ENCODE measurements at places on chromosomes 7 and 10. TPM values are rescaled to one million over a fixed set of nuclear protein-coding genes. Genes with fewer than 3 reads are reported as not detected.
A peak's percentile ranks its signal among the peaks of the same experiment; 100 is the strongest.

GFRA1 gene
- total RNA-seq = 41.5 TPM

DNA sequence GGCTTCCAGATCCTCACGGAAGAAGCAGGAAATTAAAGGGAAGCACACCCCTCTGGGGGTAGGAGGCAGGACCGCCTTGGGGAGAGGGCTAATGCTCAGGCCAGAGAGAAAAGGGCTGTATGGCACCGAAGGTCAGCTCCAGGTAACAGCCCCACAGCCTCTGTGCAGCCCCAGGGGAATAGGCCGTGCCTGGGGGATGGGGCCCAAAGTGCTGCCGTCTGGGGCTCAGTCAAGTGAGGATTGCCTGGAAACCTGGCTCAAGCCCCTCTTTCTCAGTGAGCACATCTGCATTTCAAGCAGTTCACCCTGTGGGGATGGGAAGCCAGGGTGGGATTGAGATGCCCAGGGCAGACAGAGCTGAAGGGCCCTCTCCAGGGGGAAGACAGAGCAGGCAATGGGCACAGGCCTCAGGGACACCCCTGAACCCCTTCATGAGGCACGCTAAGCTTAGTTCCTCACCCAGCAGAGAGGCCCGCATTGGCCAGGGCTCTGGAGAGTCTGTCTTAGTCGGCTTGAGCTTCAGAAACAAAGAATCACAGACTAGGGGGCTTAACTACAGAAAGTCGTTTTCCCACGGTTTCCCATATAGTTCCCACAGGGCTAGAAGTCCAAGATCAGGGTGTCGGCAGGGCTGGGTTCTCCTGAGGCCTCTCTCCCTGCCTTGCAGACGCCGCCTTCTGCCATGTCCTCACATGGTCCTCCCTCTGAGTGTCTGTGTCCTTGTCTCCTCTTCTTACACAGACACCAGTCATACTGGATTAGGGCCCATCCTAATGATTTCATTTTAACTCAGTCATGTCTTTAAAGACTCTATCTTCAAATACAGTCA is 118.2 kb downstream of the PTPN20 start:
- no peak for DNase-seq

TMEM178B gene
- 0.62 TPM for total RNA-seq

- DNase-seq = peak; percentile 71
Observed at GRCh38 chr10:11685787-11686218, 56.4 kb upstream of the ECHDC3 start.

GRCh38 chr7:91431601-91432000 is 167.4 kb downstream of the FZD1 start:
- DNase-seq = no peak

VWA2 gene
- 0.04 TPM for total RNA-seq

ERV3-1 gene
- total RNA-seq = 13.4 TPM

Measured in muscle of leg (tissue), 16 donors.